Effector CD4-positive, alpha-beta T cell (primary cell): ENCODE measurements at places on chromosomes 2 and 18.

DNA sequence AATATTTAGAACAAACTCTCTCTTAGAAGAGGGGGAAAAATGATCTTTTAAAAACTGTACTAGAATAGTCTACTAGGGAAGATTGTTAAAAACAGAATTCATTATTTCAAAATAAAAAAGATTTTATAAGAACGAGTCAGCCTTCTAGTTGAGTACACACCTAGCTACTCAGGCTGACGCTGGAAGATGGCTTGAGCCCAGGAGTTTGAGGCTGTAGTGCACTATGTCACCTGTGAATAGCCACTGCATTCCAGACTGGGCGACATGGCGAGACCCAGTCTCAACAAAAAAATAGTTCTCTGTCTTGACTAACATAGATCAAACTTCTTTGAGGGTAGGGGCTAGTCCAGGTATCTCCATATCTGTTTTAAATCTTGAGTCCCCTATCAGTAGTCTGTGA is 33.9 kb downstream of the ERLEC1 start:
- no peak for DNase-seq

- DNase-seq = no peak
These were observed 150.5 kb downstream of the EN1 start for GRCh38 chr2:118696786-118697465.

DNA sequence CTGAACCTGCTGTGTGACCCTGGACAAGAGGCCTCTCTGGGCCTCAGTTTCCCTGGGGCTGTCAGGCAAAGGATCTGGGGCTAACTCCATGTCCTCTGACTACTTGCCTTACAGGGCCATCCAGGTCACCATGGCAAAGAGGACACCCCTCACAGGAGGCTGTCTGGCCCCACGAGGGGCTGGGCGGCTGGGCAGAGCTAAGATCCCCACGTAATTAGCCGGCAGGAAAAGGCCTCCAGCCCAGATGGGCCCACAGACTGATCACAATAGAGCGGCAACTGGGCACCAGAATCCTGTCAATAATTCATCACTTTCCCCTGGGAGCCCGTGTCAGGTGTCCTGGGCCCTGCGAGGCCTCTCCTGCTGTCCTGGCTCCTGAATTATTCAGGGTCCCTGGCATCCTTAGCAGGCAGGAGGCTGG is 44.8 kb upstream of the OTOF start:
- DNase-seq = no peak

DNA sequence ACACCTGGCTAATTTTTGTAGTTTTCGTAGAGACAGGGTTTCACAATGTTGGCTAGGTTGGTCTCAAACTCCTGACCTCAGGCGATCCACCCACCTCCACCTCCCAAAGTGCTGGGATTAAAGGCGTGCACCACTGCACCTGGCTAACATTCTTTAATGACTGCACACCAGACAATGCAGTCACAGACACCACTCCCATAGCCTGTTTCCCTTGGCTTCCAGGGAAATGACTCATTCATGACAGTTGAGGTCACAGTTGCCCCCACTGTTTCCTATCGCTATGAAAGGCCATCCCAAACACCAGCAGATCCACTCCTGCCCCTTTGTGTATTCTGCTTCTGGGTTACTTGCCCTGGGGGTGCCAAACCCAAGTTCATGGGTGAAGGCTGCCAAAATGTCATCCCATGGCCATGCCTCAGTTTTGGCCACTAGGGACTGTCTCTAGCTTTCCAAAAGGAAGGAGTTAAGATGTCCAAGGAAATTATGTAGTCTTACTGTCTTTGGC is 8.7 kb downstream of the CHMP1B start:
- no peak for DNase-seq

- no peak for DNase-seq
These were observed 26.5 kb upstream of the TWIST2 start for GRCh38 chr2:238821391-238821790.
